Activated effector memory CD4-positive, alpha-beta T cell treated with Interleukin-2 at 50 U/mL for 16 hours (primary cell): ENCODE measurements at places on chromosomes 1 and 21.

DNA sequence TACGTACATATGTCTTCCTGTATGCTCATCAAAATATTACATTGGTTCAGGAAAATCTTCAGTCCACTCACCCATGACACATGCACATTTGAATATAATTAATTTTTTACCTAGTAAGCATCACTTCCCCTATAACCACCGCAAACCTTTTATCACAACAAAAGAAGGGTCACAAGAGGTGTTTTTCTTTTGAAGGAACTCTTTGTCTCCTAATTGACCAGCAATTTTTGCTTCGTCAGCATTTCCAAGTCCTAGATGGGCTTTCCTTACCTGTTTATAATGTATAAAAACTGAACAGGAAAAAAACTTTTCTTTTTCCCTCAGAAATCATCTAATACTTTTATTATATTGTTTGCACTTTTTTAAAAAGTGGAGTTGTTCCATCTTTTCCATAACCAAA lies 631.3 kb downstream of the PLA2G4A start:
- DNase-seq = no peak

DNA sequence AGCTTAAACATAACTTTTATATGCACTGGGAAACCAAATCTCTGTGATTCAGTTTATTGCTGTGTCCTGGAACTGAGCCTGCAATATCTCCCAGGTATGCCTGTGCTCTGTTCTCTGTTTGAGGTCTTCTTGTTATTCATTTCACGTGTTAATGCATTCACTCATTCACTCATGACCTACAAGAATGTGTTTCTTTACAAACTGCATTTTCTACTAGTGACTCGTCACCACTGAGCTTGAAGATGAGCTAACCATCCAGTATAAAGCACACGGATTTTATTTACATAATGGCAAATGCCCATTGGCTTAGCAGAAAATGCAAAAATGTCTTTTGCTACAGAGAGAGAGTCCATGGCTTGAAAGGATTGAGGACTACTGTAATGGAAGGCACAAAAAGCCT lies 75.0 kb upstream of the DUSP10 start:
- no peak for DNase-seq

- no peak for DNase-seq
These were observed 221.8 kb upstream of the JUN start for GRCh38 chr1:59005491-59006288.

DNA sequence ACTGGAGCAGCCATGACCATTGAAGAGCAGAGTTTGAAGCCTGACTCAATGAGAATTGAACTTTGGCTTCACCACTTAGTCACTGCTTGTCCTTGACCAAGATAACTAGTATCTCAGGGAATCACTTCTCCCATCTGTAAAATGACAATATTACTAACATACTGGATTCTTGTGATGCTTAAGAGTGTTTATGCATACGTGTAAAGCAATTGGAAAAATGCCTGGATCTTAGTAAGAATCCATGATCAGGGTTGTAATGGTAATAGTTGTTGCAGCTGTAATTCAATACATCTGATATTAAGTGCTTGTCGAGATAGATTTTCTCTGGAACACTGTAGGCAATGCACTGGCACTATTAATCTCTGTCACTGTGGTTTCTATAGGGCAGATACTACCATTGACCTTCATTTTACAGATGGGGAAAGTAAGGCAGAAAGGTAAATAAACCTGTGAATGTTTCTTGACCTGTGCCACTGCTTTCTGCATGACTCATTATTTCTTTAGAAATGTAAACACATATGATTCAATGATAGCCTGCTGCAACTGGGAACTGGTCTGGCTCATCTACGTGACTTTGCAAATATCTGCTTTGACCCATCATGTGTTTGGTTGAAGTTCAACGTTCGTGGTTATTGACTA lies 662.5 kb downstream of the PLA2G4A start:
- no peak for DNase-seq

- DNase-seq = no peak
These were observed 79.7 kb upstream of the MARK1 start for GRCh38 chr1:220448217-220448616.

GRCh38 chr1:30964706-30965105 lies 56.1 kb upstream of the SDC3 start:
- no peak for DNase-seq

- no peak for DNase-seq
These were observed 32.4 kb upstream of the SRP9 start for GRCh38 chr1:225745273-225745672.

- no peak for DNase-seq
These were observed 280.3 kb downstream of the FAM72C start for GRCh38 chr1:143691400-143691891.

DNA sequence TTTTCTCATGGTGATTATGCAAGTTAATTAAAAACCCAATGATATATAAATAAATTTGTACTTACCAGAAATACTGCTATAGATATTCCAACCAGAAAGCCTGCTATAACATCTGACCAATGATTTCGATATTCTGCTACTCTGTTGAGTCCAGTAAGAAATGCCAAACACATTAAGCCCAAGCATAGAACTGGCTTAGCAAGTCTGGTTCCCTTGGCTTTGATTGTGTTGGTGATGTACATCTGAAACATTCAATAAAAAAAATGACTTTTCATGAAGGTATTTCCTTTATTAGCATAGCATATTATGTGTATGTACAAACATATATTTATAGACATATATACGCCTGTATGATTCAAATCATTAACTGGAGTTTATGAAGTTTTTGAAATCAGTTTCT lies 82.8 kb downstream of the PLPPR5 start:
- DNase-seq = no peak

DNA sequence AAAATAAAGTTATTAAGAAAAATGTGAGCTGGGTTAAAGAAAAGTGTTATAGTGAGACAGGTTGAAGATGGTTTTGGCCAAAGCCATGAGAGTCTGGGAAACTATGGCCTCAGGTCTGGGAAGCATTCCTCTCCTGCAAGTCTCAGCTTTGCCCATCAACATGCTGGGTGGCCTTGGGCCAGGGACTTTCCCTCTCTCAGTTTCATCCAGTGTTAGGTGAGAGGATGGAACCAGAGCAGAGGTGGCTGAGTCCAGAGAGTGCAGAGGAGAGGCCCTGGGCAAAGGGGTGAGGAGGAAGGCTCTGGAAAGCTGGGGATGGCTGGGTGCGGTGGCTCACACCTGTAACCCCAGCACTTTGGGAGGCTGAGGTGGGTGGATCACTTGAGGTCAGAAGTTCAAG lies 10.5 kb downstream of the PADI2 start:
- no peak for DNase-seq

DNA sequence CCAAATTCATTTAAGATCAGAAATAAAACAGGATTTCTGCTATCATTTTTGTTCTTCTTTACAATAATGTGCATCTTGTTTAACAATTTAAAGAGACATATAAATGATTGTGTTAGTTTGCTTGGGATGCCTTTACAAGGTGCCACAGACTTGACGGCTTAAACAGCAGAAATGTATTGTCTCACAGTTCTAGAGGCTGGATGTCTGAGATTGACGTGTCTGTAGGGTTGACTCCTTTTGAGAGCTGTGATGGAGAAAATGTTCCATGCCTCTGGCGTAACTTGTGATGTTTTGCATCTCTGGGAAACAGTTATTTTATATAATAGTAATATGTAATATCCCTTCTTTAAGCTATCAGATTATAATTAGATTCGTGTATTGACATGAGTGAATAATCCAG lies 1091.6 kb upstream of the PRMT6 start:
- no peak for DNase-seq

DNA sequence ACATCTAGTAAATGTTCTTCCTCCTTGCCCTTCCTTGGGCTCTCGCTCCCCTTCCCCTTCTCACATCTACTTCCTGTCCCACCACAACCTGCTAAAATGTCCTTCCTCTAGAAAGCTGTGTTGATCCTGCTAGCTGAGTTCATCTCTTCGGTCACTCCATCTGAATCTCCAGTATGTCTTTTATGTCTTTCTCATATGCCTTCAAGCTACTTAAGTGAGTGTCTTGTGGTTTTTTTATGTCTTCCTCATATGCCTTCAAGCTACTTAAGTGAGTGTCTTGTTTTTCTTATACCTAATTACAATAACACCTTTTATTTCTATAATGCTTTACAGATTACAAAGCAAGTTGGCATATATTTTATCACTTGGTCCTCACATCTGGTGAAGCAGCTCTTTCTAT lies 33.9 kb downstream of the CSF1 start:
- DNase-seq = no peak

GRCh38 chr1:218642033-218642948 lies 297.2 kb downstream of the TGFB2 start:
- DNase-seq = no peak

GRCh38 chr21:15289896-15290841 lies 225.4 kb upstream of the NRIP1 start:
- no peak for DNase-seq

GRCh38 chr1:206658264-206658980 lies 23.1 kb downstream of the DYRK3 start:
- DNase-seq = peak; percentile 34

- no peak for DNase-seq
These were observed 11.9 kb downstream of the GBP5 start for GRCh38 chr1:89260566-89261255.

DNA sequence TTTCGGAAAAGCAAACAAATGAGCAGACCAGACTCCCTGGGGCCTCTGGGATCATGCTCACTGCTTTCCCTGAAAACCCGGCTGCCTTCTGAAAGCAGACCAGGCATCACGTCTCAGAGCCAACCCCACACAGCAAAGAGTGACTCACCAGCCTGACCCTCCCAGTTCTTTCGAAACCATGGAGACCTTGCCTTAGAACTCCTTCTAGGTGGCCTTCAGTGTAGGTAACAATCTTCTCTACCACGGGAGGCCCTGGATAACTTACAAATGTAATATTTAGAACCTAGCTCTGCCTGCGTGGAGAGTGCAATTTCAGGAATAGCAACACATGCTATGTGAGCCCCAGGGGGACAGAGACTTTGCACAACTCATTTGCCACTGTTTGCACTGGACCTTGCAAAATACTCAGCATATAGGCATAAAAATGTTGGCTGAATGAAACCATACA lies 105.2 kb downstream of the SUSD4 start:
- no peak for DNase-seq

DNA sequence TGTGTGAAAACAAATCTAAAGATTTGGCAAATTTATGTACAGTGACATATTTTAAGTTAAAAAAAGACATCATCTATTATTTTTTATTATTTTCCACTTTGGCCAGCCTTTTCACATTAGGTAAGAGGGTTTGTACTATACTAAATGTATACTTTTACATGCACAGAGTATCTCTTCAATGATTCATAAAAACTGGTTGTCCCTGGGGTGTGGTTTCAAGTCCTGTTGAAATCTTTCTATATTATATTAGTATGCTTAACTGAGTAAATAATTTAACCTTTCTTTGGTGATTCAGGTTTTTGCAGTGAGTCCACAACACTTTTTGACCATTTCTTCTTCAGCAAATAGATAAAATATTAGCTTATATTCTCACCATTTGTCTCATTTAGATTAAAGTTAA lies 45.7 kb downstream of the EEIG2 start:
- DNase-seq = no peak

GRCh38 chr1:15282038-15282437 lies 35.0 kb downstream of the FHAD1 start:
- DNase-seq = no peak

DNA sequence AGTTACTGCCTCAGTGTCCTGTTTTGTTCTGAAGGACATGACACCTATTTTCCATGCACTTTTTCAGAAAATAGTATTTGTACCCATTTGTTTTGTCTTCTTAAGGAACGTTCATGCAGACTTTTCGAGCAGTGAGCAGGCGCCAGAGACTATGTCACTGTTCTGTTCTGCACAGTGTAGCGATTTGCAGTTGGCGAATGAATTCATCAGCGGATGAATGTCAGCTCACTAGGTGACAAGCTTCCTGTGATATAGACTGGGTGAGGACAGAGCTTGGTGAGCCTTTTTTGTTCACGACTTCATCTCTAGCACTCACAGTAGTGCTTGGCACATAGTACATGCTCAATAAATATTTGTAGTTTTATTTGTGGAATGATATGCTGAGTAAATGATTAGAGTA lies 177.8 kb downstream of the NFIA start:
- DNase-seq = no peak

DNA sequence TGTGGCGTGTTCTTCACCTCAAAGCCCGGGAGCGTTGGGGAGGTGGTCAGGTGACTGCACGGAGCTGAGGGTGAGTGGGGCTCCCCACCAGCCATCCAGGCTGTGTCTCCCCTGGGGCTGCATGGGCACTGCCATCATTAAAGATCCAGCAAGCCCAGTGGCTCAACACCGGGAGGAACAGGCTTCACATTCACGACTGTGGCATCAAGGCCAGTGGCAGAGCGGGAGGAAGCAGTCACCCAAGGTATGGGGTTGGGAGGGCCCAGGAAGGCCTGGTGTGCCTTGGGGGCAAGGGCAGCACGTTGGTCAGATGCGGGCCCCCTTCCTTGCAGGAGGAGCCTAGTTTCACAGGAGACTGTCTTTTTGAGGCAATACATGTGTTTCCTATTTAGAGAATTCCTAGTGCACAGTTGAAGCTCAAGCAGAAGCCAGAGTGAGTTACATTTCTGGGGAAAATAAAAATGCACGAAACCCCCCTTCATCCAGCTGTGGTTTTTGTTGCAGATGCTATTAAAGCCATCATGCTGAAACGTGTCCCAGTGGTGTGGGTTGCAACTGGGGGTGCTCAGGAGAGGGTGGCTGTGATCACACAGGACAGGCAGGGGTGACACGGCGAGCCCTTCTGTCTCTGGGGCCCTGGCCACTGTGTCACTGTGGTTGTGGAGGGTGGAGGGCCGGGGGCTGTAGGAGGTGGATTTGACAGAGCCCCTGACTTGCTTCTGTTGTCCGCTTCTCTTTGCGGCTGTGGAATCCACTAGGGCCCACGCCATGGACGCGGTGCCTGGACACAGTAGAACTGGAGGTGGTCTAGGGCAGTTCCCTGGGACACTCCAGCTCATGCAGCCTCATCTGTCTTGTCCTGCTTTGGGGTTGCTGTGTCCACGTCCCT lies 34.1 kb downstream of the SNAP47 start:
- no peak for DNase-seq

- no peak for DNase-seq
These were observed 81.5 kb downstream of the NDUFS5 start for GRCh38 chr1:39107341-39108290.

- no peak for DNase-seq
These were observed 77.4 kb upstream of the KRTAP11-1 start for GRCh38 chr21:30958741-30959140.

DNA sequence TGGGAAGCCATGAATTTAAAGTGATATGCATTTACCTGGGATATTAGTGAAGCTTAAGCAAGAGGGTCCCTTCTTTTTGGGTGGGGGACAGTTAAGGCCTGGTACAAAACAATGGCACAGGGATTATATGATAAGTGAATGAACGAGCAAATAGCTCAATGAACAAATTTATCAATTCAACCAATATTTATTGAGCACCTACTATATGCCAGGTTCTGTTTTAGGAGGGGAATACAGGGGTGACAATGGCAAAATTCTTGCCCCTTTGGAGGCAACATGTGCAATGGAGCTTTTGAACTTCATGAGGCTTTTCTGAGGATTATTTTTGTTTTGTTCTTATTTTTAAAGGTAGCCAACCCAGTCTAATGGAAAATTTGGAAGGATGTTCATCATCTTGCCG lies 68.2 kb downstream of the FOXD2 start:
- no peak for DNase-seq
